Gastrocnemius medialis (tissue), 4 donors: ENCODE measurements at places on chromosomes 6 and 20. TPM values are rescaled to one million over a fixed set of nuclear protein-coding genes. Genes with fewer than 3 reads are reported as not detected.

Gene PNPLA1
- not detected for total RNA-seq

Gene LPA
- not detected for total RNA-seq

Gene SLC2A10
- 2.3 TPM for total RNA-seq

Gene ANGPT4
- total RNA-seq, result 0.10 TPM

Gene MYCT1
- total RNA-seq, result 8.0 TPM

Gene FBXO5
- total RNA-seq, result 0.78 TPM

Gene KIAA1755
- 0.05 TPM for total RNA-seq

Gene ELOVL4
- not detected for total RNA-seq

Gene TOX2
- total RNA-seq, result not detected

Gene GSTA1
- not detected for total RNA-seq

Gene MCCD1
- total RNA-seq, result not detected
